ENCODE measurements at places on chromosomes 12 and 14. TPM values are rescaled to one million over a fixed set of nuclear protein-coding genes. Genes with fewer than 3 reads are reported as not detected.

DNA sequence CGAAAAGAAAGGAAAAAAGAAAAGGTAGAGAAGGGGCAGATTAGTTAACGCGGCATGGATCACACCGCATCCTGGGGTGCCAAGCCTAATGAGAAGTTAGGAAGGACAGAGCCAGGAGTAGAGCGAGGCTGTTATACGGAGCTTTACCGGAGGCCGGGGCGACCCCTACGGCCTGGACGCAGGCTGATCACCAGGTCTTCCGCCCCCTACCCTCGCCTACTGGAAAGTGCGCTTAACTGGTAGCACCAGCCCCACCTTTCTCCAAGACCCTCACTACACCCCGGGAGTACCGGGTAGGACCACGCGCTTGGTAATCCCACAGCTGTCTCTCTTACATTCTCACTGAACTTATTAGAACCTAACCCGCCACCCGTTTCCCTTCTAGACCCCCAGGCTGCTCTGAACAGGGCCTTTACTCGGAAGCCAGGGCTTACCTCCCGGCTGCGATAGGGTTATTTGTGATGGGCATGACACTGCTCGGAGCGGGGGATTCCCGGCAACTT is 33.8 kb downstream of the WBP11 start:
- DNase-seq: no peak

GRCh38 chr14:54483846-54484245 is 4.9 kb downstream of the GMFB start:
- DNase-seq: no peak

GRCh38 chr12:9829982-9830381 is 2.7 kb downstream of the KLRF1 start:
- no peak for DNase-seq

DNA sequence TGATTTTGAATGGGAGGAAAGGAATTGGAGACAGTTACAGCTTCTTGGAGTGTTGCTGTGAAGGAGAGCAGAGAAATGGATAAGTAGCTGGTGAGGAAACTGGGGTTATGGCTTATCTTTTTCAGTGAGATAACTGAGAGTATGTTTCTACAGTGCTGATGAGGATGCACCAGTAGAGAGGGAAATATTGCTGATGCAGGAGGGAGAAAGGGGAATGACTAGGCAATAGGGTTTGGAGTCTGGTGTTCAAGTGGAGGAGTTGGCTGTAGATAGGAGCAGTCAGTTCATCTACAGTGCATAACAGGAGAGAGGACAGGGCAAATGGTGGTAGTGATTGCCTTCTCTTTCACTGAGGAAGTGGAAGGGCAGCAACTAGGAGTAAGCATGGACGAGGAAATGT is 33.0 kb downstream of the SPATS2 start:
- no peak for DNase-seq

GRCh38 chr12:53068811-53069585 is 10.2 kb downstream of the SPRYD3 start:
- DNase-seq: peak; percentile 87

HSP90B1 gene
- 436 TPM for total RNA-seq

- DNase-seq: no peak
Measured at GRCh38 chr14:80271389-80271788, 60.1 kb upstream of the DIO2 start.

DNA sequence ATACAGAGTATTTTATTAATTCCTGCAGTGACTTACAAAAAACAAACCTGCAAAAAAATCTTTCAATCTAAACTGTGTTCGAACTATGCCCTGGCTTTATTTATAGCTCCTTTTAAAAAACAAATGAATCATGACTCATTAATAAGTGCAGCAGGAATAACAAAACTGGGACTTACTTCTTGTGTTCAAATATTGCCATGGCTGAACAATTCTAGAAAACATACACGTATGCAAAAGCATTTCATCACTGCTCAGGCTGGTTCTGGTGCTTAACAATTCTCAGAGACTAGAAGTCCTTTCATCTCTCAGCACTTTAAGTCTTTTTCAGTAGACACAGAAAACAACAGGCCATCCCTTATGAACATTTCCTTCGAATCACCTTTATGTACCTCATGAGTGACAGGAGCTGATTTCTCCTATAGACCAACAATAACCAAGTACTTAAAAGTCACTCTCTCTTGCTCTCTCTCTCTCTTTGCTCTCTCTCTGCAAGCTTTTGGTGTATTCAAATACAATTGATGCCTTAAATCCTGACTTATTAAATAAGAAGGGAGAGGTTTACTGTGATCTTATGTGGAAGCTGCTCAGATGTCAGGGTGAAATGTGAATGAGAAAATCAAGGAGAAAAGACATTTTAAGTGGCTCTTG is 268.8 kb downstream of the TTC8 start:
- DNase-seq: no peak

- DNase-seq: no peak
Measured at GRCh38 chr12:54977857-54978256, 6.7 kb downstream of the TESPA1 start.

DNA sequence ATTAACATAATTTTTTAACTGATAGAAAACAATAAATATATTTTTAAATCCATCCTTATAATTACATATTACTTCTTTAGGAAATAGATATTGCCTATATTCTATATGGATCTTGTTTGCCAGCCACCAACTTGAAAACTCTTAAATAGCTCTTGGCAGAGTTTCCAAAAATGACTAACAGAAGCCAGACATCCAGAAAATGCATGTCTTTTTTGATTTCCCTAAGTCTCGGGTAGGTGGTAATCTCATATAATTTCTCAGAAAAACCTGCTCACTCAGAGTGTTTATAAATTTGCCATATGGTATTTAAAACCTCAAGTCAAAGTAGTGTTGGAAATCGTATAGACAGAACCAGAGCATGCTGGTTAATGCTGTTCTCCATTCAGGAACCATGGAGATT is 360.4 kb upstream of the FOXG1 start:
- DNase-seq: peak; percentile 10

GRCh38 chr14:100159094-100159864 is at the start of gene DEGS2:
TSS of gene DEGS2 (minus strand) at chr14:100159645. CDS start at chr14:100159587, 58 bp downstream.
- DNase-seq: no peak

HEBP1 gene
- total RNA-seq: 20.3 TPM

DNA sequence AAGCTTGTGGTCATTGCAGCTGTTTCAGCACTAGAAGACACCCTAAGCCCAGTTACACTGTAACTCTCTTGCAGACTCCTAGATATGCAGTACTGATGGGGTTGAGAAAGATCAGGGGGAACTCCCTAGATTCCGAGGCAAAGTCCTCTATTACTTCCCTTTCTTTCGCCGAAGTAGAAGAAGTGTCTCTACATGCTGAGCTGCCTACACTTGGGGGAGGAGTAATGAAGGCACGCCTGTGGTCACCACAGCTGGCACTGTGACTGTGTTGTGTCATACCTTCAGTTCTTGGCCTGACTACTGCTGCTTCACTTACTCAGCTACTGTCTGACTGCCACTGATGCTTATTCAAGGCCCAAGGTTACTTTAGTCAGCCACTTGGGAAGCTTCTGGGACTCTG is 35.1 kb upstream of the RPL10L start:
- DNase-seq: no peak

All from osteoblast (primary cell).